ENCODE measurements at places on chromosomes 16 and 17. TPM values are rescaled to one million over a fixed set of nuclear protein-coding genes. Genes with fewer than 3 reads are reported as not detected.

DNA sequence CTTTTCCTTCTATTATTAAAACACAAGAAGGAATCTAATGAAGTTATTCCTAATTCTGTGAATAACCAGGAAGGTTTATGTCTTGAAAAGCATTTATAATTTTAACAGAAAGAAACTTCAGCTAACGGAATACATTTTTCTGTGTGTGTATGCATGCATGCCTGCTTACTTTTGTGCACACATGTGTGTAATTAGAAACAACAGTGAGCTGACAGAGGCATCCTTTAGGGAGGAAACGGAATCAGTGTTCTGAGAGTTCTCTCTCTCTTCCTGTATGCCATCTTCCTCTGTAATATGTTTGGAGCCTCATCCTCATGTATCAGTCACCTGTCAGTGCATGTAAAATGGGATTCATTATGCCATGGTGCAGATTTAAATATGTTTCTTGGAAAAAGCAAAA, 107.0 kb downstream of the MAP2K4 start:
- H3K27ac ChIP-seq, result no peak overlapping the region
- no peaks in the 10 kb centered on the region for H3K27me3 ChIP-seq
- no peak overlapping the region for H3K4me3 ChIP-seq
- no peaks in the 10 kb centered on the region for H3K4me1 ChIP-seq

DNA sequence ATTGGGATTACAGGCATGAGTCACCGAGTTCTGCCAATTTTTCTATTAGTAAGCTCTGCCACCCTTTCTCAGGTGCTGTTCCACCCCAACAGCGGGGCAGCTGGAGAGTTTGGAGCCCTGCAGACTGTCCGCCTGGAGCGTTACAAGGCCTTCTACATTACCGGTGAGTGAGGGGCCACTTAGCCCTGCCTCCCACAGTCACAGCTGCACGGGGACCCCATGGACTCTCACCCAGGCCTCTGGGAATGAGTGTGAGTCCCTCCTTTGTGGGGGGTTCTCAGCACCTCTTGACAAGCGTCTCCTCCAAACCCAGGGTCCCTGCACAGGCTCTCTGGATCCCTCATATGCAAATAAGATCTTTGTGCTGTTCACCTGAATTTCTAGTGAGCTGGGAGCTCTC, 56.0 kb downstream of the WIPI1 start:
- H3K4me1 ChIP-seq, result no peaks in the 10 kb centered on the region
- no peaks in the 10 kb centered on the region for H3K27me3 ChIP-seq
- no peak overlapping the region for H3K27ac ChIP-seq

Gene GNGT2
- not detected for total RNA-seq

Gene PMFBP1
- total RNA-seq, result 0.59 TPM

Gene PLA2G10
- total RNA-seq, result not detected

DNA sequence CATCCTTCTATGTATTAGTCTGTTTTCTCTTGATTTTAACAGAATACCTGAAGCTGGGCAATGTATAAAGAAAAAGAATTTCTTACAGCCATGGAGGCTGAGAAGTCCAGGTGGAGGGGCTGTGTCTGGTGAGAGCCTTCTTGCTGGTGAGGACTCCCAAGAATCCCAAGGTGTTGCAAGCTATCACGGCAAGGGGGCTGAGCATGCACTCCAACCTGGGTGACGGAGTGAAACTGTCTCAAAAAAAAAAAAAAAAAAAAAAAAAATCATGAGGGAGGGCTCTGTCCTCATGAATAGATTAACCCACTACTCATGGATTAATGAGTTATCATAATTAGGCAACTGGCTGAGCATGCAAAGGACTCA, 19.4 kb downstream of the NQO1 start:
- no peak overlapping the region for H3K27ac ChIP-seq
- peaks cover 13% of the 10 kb centered on the region for H3K36me3 ChIP-seq
- H3K27me3 ChIP-seq, result no peaks in the 10 kb centered on the region
- no peak for DNase-seq
- peaks cover 24% of the 10 kb centered on the region for H3K4me1 ChIP-seq

DNA sequence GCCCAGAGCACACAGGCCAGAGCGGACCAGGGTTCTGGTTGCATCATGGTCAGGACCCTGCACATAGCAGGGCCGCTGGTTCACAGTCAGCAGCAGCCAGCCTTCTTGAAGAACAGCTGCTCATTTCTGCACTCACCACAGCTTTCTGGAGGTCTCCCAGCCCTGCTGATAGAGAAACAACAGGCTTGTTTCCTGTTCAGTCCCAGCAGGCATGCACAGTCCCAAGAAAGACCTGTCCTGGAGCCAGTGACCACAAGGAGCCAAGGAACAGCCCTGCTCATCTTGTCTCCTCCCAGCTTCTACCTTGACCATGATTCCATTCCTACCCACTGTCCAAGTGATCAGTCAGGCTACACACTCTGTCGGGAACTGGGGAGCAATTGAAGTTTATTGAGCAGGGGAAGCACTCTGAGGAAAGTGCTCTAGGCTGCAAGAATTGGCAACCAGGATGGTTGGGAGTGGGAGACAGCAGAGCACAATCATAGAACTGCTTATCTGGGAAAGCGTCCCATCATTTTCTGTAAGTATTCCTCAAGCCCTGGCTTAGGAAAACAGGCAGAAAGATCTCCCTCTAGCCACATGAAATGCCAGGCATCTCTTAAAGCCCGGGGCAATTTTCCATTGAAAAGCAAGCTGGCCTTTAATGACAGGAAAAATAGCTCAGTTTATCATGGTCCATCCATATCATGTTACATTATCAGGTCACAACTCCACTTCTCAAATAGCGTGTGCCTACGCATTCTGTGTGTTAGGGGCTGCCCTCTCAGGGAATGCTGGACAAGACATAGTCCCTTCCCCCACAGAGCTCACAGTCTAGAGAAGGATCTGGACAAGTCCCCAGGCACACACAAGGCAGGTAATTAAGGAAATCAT, 155.4 kb upstream of the FOXF1 start:
- H3K27me3 ChIP-seq, result peaks cover 32% of the 10 kb centered on the region
- no peaks in the 10 kb centered on the region for H3K36me3 ChIP-seq
- H3K4me3 ChIP-seq, result no peak overlapping the region
- H3K27ac ChIP-seq, result no peak overlapping the region
- no peaks in the 10 kb centered on the region for H3K4me1 ChIP-seq

Gene CDRT15L2
- total RNA-seq, result not detected

Gene KRT40
- total RNA-seq, result not detected

DNA sequence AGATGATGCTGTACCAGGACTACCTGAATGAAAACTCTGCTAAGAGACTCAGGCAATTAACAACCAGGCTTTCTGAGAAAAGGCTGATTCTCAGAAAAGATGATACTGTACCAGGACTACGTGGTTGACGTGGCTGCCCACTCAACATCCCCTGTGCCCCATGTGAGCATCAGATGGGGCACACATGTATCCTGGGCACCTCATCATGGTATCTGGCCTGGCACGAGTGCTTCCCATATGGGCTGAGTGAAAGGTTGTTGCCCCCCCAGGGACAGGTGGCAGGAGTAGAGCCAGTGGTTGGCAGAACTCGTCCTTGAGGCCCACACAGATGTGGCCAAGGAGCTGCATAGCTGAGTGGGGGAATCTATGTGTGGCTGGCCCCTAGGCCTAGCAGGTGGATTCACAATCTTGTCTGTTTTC, 3.5 kb upstream of the CES4A start:
- no peak overlapping the region for H3K27ac ChIP-seq
- H3K36me3 ChIP-seq, result no peaks in the 10 kb centered on the region
- no peak overlapping the region for H3K4me3 ChIP-seq
- H3K27me3 ChIP-seq, result no peaks in the 10 kb centered on the region
- no peak for DNase-seq
- H3K4me1 ChIP-seq, result no peaks in the 10 kb centered on the region

- H3K36me3 ChIP-seq, result peaks cover 65% of the 10 kb centered on the region
- no peak overlapping the region for H3K27ac ChIP-seq
Measured at GRCh38 chr16:1572673-1573072, 39.2 kb downstream of the IFT140 start.
